ENCODE measurements at places on chromosomes 2 and 18.

DNA sequence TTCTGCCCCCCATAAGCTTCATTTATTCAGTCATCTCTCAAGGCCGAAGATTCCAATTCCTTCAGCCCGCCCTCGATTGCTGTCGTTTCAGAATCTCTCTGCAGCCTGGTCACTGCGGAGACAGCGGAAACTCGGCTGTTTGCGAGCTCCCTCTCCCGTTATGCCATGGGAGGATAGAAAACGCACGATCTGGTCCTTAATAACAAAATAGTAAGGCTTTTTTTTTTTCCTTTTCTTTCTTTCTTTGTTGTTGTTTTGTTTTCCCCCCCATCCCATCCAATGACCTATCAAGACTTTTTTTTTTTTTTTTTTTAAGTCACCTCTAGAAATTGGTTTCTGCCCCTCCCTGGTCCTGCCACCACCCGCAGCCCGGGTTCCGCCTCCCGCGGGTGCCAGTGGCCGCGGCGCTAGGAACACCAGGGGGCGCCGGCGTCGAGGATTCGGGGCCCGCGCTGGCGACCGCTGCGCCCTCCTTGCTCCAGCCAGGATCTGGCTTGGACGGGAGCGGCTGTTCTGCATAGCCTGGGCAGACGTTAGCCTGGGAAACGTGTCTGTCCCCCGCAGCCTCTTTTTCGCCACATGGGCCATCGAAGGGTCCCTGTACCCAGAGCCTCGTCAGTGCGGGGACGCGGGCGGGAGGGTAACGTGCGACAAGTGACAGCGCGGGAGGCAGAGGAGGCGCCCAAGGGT is 10.1 kb downstream of the CPLX4 start:
- DNase-seq, result no peak

DNA sequence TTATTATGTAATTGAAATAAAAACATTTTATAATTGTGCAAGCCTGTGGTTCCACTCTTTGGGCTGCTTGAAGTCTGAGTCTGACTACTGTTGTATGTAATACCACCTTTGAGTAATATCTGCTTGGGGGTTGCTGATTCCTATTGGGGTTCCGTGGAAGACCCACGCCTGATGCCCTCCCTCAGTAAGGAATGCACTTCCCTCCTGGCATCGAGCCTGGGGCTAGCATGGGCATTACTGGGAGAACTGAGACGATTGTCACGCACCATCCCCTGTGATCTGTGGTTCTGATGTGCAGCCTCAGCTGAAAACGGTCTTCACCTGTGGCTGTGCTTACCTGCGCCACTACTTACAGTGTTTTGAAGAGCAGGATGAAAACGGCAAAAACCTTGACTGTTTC is 32.7 kb upstream of the RBM44 start:
- DNase-seq, result no peak

DNA sequence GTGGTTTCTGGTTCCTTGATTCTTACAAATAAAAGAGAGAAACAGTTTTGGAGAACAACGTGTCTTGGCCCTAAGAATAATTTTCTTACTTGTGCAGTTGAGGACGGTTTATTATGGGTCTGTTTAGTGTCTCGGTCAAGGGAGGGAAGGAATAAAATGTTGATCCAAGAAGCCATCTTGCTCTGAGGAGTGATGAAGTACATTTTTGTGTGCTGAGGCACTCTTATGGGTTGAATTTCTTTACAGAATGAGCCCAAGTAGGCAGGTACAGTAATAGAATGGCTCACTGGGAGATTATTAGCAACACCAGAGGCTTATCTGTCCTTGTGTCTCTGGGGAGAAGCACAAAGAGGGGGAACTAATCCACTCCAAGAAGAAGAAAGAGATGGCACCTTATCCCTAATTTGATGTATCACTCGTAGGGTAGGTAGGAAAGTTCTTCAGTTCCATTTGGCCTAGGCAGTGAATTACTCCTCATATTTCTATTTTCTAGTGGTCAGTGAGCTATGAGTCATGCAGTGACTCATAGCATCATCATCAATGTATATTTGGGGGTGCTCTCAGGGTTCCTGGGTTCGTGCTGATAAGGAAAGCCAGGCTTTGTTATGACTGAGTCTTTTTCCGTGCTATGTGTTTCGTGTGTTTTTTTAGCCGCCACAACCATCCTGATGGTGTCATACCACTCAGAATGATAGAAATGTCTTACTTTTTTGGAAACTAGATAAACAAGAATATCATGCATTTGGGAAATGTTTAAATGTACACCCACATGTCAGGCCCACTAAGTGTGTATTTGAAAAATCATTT is 250.1 kb upstream of the CTAGE1 start:
- DNase-seq, result no peak

DNA sequence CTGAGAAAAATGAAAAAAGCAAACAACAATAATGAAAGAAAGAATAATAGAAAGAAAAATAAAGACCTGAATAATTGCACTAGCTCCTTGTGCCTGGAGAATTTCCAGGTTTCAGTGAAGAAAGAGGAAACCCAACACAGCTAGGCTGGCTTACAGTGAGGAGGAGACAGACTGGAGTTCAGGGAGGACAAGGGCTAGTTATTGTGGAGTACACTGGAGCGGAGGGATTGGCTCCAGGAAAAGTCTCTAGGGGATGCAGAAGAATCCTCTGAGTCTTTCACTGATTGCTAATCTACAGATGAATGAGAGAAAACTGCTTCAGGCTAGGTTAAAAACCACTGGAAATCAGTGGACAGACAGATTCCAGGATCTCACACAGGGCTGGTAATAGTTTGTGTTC is 163.6 kb upstream of the RBMS1 start:
- DNase-seq, result no peak

- no peak for DNase-seq
These were observed 139.8 kb downstream of the RPIA start for GRCh38 chr2:88831071-88831791.

DNA sequence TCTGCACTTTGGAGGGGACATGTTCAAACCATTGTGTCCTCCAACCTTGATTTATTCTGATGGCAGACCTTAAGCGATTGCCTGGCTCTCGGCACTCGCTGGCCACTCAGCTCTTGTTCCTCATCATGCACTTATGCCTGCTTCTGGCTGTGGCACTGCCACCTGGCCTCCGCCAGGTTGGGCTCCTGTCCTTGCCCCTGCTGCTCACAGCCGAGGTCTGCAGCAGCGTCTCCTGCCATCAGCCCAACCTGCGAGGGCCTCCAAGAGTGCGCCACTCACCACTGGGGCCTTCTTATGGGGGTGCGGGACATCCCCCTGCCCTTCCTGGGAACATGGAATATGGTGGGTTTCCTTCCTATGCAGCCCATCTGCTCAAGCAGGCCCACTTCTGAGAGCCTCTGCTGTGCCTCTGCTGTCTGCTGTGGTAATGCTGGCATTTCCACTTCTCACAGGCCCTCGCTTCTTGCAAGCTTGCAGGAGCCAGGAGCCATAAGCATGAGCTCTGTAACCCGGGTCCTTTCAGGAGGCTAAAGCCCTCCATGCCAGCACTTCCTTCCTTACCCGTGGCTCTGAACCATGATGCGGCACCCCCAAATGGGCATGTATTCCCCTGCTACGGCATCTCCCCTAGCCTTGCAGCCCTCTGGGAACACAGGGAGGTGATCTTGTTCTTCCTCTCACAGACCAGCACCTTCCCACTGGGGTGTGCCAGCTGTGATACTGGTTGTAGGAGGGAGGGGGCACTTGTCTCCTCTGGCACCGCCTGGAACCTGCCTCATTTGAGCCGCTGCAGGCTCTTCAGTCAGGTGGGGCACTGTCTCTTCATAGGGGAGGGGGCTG is 58.6 kb upstream of the HS6ST1 start:
- peak; percentile 46 for DNase-seq

DNA sequence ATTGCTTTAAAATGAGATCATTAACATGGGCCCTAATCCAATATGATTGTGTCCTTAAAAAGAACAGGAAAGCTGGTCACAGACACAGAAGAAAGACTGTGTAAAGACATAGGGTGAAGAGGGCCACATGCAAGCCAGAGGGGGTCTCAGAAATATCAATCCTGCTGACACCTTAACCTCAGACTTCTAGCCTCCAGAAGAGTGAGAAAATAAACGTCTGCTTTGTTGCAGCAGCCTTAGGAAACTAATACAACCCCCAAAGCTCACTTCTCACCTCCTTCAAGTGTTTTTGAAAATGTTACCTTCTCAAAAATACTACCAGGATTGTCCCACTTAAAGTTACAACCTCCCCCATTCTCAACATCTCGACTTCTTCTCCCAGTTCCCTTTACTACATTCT is 39.8 kb upstream of the SESTD1 start:
- no peak for DNase-seq

DNA sequence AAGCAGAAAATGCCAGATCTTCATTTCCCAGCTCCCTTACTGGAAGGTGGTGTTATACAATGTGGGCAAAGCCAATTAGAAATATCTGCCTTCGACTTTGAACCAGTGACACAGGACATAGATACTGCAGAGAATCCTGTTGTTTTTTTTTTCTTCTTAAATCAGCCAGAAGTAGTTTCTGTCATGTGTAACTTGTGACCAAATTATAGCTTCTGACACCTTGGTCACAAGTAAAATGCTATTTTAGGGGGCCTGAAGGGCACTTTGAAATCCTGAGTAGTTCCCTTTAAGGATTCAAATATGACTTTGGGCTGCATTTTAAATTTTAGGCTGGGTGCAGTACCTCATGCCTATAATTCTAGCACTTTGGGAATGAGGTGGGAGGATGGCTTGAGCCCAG is 89.0 kb upstream of the TLK1 start:
- no peak for DNase-seq

DNA sequence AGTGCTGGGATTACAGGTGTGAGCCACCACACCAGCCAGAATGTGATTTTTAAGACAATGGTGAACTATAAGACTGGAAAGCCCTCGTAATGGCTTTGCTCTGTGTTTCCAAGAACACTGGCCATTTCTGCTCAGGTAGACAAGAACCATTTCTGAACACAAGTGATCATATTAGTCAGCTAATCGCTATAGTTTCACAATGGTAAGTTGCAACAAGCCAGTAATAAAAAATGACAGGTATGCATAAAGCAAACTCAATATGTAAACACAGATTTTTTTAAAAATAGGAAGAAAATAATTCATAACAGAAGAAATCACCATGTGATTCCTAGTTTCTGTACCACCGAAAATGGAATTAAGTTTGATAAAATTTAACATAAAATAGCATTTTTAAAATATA is 166.5 kb downstream of the THADA start:
- no peak for DNase-seq

DNA sequence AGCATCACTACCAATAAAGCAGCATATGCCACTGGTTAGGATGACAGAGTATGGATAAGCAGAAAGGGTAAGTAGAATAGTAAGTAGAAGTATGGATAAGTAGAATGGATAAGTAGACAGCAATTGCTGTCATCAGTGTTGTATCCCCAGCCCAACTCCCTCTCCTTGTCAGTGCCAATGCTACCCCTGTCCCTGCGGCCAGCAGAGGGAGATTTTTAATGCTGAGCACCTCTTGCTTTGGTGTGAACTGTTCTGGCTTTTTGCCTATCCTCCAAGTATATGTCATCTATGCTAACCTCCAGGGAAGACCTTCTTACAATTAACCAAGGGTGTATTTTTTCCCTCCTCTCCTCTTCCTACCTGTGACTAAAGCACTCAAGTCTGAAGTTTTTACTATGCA is 136.7 kb upstream of the SPHKAP start:
- no peak for DNase-seq

DNA sequence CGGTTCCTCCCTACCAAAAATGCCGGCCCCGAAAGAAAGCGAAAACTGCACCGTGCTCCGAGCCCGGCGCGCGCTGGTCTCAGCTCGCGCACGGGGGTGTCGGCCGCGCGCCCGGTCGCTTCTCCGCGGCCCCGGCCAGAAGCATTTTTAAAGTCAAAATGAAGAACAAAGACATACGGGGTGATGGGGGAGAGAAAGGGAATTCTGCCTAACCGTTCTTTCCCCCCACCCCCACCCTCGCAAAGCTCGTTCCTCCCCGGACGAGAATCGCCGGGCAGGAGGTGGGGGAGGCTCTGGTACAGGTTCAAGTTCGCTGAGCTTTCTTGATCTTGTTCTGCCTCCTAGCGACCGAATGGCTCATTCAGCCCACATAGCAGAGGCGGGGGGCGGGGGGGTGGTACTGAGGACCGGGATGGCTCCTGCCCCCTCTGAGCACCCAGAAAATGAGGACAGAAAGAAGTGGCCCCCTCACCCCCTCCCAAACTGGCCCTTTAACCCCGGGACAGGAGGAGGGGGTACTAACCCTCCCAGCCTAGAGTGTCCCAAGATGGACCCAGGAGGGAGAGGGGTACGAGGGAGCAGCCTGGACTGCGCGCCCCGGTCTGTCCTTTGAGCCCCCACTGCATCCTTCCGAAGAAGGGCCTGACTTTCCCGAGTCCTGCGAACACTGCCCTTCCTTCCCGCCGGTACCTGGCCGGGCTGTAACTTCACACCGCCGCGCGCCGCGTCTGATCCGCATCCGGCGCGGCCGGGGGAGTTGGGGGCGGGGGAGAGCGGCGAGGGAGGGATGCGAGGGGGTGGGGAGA is 3.1 kb downstream of the BCL11A start:
- DNase-seq, result no peak

DNA sequence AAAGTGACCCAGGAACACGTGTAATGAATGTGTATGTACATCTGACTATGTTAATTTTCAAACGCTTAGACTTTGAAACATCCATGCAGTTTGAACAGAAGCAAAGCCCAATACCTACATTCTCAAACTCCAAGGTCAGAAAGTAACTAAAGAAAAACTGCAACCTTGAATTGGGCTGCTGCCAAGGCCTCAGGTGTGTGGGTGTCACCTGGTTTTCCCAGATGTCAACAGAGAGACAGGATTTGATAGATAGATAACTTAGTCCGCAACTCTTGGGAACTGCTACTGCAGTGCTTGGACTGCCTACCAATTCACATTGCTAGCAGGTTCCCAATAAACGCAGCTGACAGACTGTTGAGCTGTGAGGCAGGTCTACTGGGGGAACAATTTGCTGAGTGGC is 78.7 kb upstream of the PAPOLG start:
- DNase-seq, result no peak

- no peak for DNase-seq
These were observed 174.5 kb downstream of the PTPRM start for GRCh38 chr18:7741640-7742039.

DNA sequence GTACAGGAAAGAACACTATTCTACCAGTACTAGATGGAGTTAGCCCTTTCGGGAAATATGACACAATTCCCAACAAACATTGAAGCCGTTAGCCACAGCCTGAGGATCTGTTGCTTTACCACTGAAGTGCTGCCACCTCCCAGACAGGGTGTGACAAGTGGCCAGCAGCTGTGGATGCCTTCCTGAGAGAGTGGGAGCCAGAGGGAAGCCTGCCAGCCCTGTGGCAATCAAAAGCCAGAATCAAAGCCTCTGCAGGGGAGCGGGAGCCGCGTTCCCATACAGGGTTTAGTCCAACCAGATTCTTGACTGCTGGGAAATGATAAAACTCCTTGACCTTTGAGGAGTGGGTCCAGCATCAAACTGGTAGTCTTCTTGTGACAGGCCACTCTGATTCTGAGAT is 38.0 kb downstream of the SLC4A1AP start:
- no peak for DNase-seq

Measured in natural killer cell treated with Interleukin-12 subunit alpha and Interleukin-12 subunit beta and Interleukin-15 and Interleukin-18, amount 100 ng/mL, for 72 hours (primary cell).